ENCODE measurements at places on chromosomes 4 and X.

- H3K27me3 ChIP-seq: peaks cover 12% of the 10 kb centered on the region
- peaks cover 60% of the 10 kb centered on the region for H3K4me1 ChIP-seq
- H3K4me3 ChIP-seq: peak overlapping the region; percentile 99
- H3K27ac ChIP-seq: no peak overlapping the region
Observed at GRCh38 chr4:8157944-8158709, 486 bp downstream of the ABLIM2 start.

DNA sequence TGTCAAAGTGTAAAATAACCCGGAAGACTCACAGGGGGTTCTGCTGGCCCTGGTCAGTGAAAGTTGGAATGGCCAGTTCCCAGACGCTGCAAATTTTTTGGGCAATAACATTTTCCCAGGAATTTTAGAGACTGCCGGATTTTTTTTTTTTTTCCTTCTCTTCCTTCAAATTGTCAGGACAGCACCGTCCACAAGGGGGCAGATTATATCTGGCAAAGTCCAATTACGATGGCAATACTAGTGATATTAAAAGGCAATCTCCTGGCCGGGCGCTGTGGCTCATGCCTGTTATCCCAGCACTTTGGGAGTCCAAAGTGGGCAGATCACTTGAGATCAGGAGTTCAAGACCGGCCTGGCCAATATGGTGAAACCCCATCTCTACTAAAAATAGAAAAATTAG is 20.5 kb downstream of the SLC25A5 start:
- peaks cover 12% of the 10 kb centered on the region for H3K27me3 ChIP-seq
- H3K36me3 ChIP-seq: no peaks in the 10 kb centered on the region
- no peak overlapping the region for H3K4me3 ChIP-seq
- DNase-seq: no peak

- H3K4me3 ChIP-seq: no peak overlapping the region
- no peak overlapping the region for H3K27ac ChIP-seq
- no peak for DNase-seq
- no peaks in the 10 kb centered on the region for H3K36me3 ChIP-seq
- H3K27me3 ChIP-seq: peaks cover under 1% of the 10 kb centered on the region
- no peaks in the 10 kb centered on the region for H3K4me1 ChIP-seq
Observed at GRCh38 chr4:16677001-16677944, 221.2 kb downstream of the LDB2 start.

DNA sequence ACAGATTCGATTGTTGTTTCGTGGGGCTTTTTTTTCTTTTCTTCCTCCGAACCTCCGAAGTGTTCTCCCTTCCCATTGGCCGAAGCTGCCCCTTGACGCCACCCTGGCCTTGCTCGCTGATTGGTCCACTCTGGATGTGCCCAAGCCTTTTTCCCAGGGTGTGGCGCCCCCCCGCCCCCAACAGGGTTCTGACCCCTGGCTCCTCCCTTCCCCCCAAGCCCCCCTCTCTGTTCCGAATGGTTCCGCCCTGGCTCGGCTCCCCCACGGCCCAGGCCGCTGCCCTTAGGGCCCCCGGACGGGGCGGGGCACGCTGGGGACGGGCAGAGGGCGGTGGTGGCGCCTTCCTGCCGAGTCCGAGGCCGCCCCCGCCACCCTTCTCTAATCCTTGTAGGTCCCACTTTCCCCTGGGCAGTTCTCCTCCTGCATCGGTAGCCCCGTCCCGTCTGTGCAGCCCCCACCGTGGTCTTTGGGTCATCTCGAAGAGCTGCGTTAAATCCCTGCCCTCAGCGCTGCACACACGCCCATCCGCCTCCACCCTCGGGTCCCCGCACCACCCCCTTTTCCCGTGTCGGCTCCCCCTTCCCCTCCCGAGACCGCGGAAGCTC is 25.5 kb downstream of the UTP14A start:
- peaks cover 2% of the 10 kb centered on the region for H3K36me3 ChIP-seq
- H3K27ac ChIP-seq: peak overlapping the region; percentile 97
- peaks cover 3% of the 10 kb centered on the region for H3K4me1 ChIP-seq
- H3K4me3 ChIP-seq: peak overlapping the region; percentile 86

DNA sequence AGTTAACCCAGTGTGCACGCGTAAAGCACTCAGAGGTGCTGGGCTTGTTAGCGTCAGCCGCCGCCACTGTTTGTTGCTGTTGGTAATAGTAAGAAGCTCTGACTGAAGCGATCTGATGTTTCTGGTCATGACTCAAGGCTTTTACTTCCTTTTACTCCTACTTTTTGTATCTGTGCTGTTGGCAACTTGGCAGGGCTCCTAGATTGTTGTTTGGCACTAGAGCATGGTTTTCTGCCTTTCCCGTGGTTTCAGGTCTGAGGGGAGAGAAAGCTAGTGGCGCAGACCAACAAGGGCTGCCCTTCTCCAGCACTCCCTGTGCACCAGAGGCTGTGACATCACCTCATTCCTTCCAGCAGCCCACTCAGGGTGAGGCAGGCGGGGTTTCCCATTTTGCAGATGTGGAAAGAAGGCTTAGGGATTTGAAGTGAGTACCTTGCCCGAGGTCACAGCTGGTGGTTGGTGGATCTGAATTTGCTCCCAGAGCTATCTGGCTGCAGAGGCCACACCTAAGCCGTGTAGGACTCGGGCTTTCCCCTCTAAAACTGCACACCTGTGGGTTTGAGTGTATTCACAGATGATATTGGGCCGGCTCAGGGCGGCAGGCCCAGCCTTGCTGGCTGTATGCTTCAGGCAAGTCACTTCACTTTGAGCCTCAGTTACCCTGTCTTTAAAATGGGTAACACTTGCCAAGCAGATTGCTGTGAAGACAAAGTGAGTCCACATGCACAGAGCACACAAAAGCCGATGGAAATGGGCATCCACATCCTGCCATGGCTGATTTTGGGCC is 51.2 kb upstream of the TADA2B start:
- peaks cover 18% of the 10 kb centered on the region for H3K36me3 ChIP-seq
- H3K4me1 ChIP-seq: peaks cover 36% of the 10 kb centered on the region
- no peaks in the 10 kb centered on the region for H3K27me3 ChIP-seq
- peak overlapping the region; percentile 31 for H3K4me3 ChIP-seq

DNA sequence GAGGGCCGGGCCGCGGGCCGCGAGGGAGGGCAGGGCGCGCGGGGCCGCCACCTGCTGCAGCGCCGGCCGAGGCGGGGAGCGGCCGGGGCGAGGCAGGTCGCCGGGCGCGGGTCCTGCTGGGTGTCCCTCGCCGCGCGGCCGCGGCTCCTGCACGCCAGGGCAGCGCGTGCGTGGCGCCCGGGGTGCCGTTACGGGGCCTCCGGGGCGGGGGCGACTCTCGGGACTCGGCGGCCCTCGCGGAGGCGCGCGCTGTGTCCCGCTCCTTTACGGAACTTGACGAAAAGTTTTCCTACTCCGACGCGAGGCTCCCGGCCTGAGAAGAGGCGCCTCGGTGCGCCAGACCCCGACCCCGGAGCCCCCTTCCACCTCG is 329 bp downstream of the TBC1D14 start:
- peak overlapping the region; percentile 95 for H3K4me3 ChIP-seq
- H3K36me3 ChIP-seq: peaks cover 5% of the 10 kb centered on the region
- H3K27me3 ChIP-seq: peaks cover 13% of the 10 kb centered on the region
- H3K4me1 ChIP-seq: peaks cover 37% of the 10 kb centered on the region
- no peak for DNase-seq
- peak overlapping the region; percentile 97 for H3K27ac ChIP-seq

GRCh38 chr4:80811406-80811805 is 219.1 kb upstream of the BMP3 start:
- H3K27ac ChIP-seq: no peak overlapping the region
- no peaks in the 10 kb centered on the region for H3K27me3 ChIP-seq
- H3K4me3 ChIP-seq: no peak overlapping the region
- no peaks in the 10 kb centered on the region for H3K36me3 ChIP-seq
- DNase-seq: no peak
- H3K4me1 ChIP-seq: no peaks in the 10 kb centered on the region

DNA sequence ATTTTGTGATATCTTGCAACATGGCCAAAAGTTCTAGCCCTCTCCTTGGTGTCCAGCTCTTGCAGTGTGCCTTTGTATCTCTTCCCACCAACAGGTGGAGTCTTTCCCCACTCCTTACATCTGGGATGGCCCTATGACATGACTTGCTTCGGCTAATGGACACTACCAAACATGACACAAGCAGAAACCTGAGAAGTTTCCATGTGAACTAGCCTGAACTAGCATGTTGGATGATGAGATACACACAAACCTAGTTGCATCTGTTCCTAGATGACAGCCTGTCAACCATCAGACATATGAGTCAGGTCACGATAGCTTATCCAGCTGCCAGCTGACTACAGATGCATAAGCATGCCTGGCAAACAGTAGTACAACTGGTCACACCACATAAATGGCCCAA is 207.5 kb upstream of the FTHL17 start:
- H3K27ac ChIP-seq: no peak overlapping the region
- no peak for DNase-seq
- peaks cover 4% of the 10 kb centered on the region for H3K27me3 ChIP-seq
- no peak overlapping the region for H3K4me3 ChIP-seq
- H3K36me3 ChIP-seq: no peaks in the 10 kb centered on the region

- no peaks in the 10 kb centered on the region for H3K27me3 ChIP-seq
- peaks cover 43% of the 10 kb centered on the region for H3K4me1 ChIP-seq
- peak overlapping the region; percentile 65 for H3K27ac ChIP-seq
- H3K36me3 ChIP-seq: peaks cover 44% of the 10 kb centered on the region
- peak overlapping the region; percentile 28 for H3K4me3 ChIP-seq
- no peak for DNase-seq
Observed at GRCh38 chr4:113739197-113739596, 22.3 kb downstream of the CAMK2D start.

GRCh38 chr4:35358001-35358584 is 886.2 kb downstream of the ARAP2 start:
- no peaks in the 10 kb centered on the region for H3K27me3 ChIP-seq
- no peak overlapping the region for H3K4me3 ChIP-seq
- H3K27ac ChIP-seq: no peak overlapping the region
- DNase-seq: no peak

GRCh38 chr4:126777649-126778048 is 855.1 kb upstream of the INTU start:
- H3K27me3 ChIP-seq: no peaks in the 10 kb centered on the region
- H3K27ac ChIP-seq: no peak overlapping the region
- no peaks in the 10 kb centered on the region for H3K36me3 ChIP-seq

- H3K4me1 ChIP-seq: peaks cover 19% of the 10 kb centered on the region
- H3K36me3 ChIP-seq: no peaks in the 10 kb centered on the region
- no peak for DNase-seq
- H3K27me3 ChIP-seq: no peaks in the 10 kb centered on the region
- H3K4me3 ChIP-seq: no peak overlapping the region
- no peak overlapping the region for H3K27ac ChIP-seq
Observed at GRCh38 chr4:173236301-173236700, 67.7 kb downstream of the GALNT7 start.

- no peaks in the 10 kb centered on the region for H3K4me1 ChIP-seq
- no peak for DNase-seq
- no peaks in the 10 kb centered on the region for H3K27me3 ChIP-seq
- H3K27ac ChIP-seq: no peak overlapping the region
Observed at GRCh38 chrX:10939424-10939823, 171.7 kb upstream of the HCCS start.

DNA sequence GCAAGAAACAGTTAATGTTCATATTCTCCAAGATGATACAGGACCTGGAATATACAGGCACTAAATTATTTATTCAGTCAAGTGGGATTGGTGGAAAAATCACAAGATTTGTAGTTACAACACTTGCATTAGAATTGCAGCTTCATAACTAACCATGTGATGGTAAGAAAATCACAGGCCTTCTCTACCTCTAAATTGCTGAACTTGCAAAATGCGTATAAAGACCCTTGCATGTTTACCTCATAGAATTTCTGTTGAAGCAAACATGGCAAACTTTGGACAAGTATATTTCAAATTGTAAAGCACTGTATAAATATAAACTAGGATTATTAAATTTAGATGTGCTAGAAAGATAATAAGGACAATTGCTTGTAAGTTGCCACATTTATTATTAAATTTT is 215.1 kb downstream of the TMA16 start:
- no peaks in the 10 kb centered on the region for H3K27me3 ChIP-seq
- no peak overlapping the region for H3K4me3 ChIP-seq
- no peaks in the 10 kb centered on the region for H3K36me3 ChIP-seq
- no peak overlapping the region for H3K27ac ChIP-seq
- no peaks in the 10 kb centered on the region for H3K4me1 ChIP-seq
- no peak for DNase-seq

- H3K4me1 ChIP-seq: no peaks in the 10 kb centered on the region
- H3K27ac ChIP-seq: no peak overlapping the region
- H3K36me3 ChIP-seq: no peaks in the 10 kb centered on the region
- no peaks in the 10 kb centered on the region for H3K27me3 ChIP-seq
- H3K4me3 ChIP-seq: no peak overlapping the region
- DNase-seq: no peak
Observed at GRCh38 chr4:125254106-125254505, 60.6 kb upstream of the FAT4 start.

- H3K27me3 ChIP-seq: no peaks in the 10 kb centered on the region
- no peak overlapping the region for H3K27ac ChIP-seq
- H3K4me3 ChIP-seq: no peak overlapping the region
- no peak for DNase-seq
Observed at GRCh38 chr4:110371016-110371770, 104.8 kb upstream of the ENPEP start.

DNA sequence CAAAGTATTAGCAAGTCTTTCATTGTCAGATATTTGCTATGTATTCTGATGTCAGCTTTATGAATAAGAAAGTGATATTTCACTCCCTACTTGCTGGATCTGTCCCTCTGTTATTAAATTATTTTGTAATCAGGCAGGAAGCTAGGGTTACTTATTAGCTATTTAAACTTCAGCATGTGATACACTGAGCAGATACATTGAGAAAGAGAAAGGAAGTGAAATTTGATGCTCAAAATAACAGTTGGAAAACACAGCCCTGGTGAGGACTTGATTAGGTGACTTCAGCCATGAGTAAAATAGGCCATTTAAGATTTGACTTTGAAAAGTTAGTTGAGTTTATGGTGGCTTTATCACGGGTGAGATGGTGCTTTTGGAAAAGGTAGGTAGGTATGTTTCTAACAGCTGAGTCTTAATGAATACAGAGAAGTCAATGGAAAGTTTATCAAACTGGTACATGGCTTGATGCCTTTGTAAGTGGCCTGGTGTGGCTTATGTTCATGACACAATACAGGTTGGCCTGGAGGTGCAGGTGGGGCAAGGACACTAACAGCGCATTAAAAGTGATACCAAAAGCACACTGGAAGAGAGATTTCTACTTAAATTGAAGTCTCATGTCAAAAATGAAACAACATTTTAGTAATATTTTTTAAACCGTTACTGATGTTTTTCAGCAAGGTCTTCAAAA is 321.2 kb upstream of the SPOCK3 start:
- H3K4me3 ChIP-seq: no peak overlapping the region
- no peaks in the 10 kb centered on the region for H3K36me3 ChIP-seq
- DNase-seq: no peak
- no peak overlapping the region for H3K27ac ChIP-seq
- H3K27me3 ChIP-seq: no peaks in the 10 kb centered on the region

GRCh38 chrX:8189096-8189830 is 18.2 kb upstream of the VCX2 start:
- H3K4me3 ChIP-seq: no peak overlapping the region
- H3K4me1 ChIP-seq: peaks cover 2% of the 10 kb centered on the region
- no peak for DNase-seq
- H3K27ac ChIP-seq: no peak overlapping the region
- no peaks in the 10 kb centered on the region for H3K36me3 ChIP-seq
- H3K27me3 ChIP-seq: no peaks in the 10 kb centered on the region

- no peaks in the 10 kb centered on the region for H3K36me3 ChIP-seq
- DNase-seq: no peak
- H3K4me1 ChIP-seq: peaks cover 4% of the 10 kb centered on the region
- H3K4me3 ChIP-seq: no peak overlapping the region
- H3K27me3 ChIP-seq: peaks cover 21% of the 10 kb centered on the region
Observed at GRCh38 chr4:168817370-168817769, 192.7 kb downstream of the CBR4 start.
